ENCODE measurements at places on chromosomes 6 and 20.

GRCh38 chr6:139099984-139100383 lies 34.9 kb upstream of the HECA start:
- DNase-seq = no peak

- DNase-seq = peak; percentile 23
Measured at GRCh38 chr6:118263921-118264486, 284.1 kb upstream of the PLN start.

DNA sequence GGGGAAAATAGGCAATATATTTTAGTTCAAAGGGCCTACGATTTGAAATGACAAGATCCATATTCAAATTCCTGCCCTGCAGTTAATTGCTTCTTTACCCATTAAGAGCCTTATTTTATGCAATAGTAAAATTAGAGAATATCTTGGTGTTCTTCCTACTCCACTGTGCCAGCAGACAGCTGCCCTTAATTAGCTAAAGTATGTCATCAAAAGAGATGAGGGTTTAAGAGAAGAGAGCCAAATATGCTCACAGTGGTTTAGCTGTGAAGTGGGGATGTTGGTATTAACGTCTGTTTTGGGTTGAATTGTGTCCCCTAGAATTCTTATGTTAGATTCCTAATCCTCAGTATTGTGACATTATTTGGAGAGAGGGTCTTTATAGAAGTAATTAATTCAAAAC lies 148.1 kb downstream of the MOXD1 start:
- no peak for DNase-seq

- DNase-seq = no peak
Measured at GRCh38 chr6:79787626-79788025, 156.5 kb downstream of the SH3BGRL2 start.

- DNase-seq = no peak
Measured at GRCh38 chr6:140002396-140003022, 628.1 kb upstream of the CITED2 start.

DNA sequence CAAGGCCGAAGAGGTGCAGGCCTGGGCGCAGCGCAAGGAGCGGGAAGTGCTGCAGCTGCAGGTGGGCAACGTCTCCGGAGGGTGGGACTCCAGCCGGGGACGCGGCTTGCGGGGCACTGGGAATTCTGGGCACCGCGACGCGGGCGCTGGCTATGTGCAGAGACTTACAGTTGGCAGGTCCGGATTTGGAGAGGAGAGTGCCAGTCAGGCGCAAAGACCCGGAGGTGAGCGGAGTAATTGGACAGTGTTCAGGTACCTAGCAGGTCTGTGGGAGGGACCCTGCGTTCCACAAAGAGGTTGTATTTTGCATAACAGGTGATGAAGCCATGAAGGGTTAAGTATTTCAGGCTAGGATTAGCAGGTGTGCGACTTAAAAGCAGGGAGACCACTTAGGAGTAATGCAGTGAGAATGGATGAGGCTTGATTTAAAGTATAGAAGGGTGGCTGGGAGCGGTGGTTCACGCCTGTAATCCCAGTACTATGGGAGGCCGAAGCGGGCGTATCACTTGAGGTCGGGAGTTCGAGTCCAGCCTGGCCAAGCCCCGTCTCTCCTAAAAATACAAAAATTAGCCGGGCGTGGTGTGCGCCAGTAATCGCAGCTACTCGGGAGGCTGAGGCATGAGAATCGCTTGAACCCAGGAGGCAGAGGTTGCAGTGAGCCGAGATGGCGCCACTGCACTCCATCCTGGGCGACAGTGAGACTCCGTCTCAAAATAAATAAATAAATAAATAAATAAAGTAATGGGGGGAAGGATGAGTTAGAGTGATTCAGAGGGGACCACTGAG lies 1.0 kb downstream of the MRPS26 start:
- peak; percentile 53 for DNase-seq

DNA sequence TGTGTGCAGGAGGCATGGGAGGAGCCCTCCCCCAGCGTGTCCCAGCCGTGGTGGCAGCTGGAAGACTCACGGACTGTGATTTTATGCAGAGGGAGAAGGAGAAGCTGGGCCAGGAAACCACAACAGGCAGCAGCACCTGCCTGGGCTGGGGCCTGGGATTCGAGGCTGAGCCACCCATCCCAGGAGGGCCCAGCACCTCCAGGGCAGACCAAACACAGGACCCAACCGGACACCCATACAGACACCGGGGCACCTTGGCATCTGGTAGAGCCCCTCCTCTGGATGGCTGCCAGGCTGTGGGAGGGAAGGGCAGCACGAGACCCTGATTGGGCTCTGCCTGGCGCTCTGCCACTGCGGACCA lies 41.7 kb upstream of the CHRNA4 start:
- no peak for DNase-seq

- DNase-seq = peak; percentile 49
Measured at GRCh38 chr20:62557462-62557861, 81.7 kb upstream of the GATA5 start.

DNA sequence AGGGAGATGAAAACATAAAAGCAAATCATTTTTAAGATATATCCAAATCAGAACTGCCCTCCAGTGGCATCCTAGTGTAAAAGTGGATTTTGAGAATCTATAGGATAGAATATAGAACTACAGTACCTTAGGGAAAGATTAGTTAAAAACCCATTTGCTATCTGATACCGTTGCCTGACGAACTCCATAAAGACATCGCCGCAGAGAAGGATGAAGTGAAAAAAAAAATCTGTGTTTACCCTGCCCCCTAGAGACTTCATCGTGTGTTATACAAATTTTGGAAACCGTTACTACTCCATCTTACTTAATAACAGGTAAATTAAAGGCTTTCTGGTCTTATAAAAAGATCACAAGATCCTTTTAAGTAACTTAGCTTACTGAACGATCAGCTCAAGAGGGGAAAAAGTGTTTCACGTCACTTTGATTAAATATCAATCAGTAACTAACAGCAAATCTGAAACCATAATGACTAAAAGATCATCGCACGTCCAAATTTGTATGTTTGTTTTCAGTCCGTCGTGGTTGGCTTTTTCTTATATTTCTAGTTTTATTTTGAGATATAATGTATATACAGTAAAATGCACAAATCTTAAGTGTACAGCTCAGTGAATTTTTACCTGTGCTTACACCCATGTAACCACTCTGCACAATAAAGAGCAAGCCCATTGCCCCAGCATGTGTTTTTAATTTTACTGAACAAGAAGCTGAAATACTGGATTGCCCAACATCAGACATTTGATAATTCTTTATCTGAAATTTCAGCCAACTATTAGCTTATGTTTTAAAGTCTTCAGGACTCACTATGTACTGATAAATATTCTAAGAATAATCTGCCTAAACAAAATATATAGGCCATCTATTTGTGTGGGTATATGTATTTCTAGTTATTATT lies 881 bp upstream of the MCM3 start:
- peak; percentile 26 for DNase-seq

Data from ELF-1 (cell line).